DND-41 (cell line): ENCODE measurements at places on chromosomes 7 and 10.

DNA sequence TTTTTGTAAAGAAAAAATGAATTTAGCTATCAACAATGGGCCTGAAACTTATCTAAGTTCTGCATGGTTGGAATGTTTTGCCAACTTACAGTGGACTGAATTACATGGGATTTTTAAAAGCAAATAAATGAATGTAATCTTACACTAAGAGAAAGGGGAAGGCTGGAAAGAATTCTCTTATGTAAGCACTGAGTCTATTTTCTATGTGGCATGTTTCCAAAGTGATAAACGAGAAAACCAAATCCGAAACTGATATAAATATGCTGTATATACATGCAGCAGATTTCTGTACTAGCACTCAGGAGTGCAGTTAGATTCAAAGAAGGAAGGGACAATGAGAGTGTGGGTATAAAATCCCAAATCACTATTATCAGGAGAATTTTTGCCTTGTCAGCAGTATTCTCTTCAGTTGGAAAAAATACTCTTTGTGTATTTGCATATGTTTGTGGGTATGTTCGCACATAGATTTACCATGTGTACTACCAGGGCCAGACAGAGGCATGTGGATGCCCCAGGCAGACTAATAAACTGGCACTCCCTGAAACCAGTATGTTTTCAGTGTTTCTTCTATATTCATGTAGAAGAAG lies 334.3 kb upstream of the SEMA3D start:
- no peak for DNase-seq

DNA sequence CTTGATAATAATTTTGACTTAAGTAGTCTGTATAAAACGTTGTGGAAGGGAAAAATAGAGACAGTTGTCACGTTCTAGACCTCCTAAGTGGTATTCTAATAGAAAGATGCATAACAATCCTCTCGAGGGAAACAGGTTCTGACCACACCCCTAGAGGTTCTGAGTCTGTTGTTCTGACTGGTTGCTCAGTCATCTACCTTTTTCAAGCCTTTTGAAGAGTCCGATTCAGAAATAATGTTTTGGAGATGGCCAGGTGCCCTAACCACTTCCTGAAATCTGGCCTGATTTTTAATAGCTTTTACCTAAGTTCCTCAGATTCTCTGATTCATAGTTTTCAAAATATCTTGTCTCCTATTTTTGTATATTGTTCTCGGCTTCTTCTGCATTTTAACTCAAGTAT lies 175.6 kb downstream of the HDAC9 start:
- no peak for DNase-seq

DNA sequence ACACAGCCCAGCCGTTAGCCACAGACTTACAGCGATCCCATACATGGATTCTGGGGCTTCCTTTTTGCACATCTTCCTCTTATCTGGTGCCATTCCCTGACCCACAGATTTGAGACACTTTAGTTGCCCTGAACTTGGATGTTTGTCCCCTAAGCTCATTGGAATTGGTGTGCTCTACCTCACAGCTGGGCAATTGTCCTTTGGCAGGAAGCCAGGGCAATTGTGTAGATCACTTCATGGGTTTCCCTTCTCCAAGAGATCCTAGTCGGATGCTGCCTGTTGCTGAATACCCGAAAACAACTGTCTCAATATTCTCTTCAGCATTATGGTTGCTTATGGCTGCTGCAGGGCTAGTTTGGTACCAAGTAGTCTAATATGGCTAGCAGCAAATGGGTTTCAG lies 470.7 kb upstream of the MKI67 start:
- DNase-seq, result no peak

GRCh38 chr10:93837822-93838221 lies 56.0 kb upstream of the SLC35G1 start:
- DNase-seq, result no peak

GRCh38 chr7:510131-510481 lies 9.5 kb downstream of the PDGFA start:
- no peak for DNase-seq

DNA sequence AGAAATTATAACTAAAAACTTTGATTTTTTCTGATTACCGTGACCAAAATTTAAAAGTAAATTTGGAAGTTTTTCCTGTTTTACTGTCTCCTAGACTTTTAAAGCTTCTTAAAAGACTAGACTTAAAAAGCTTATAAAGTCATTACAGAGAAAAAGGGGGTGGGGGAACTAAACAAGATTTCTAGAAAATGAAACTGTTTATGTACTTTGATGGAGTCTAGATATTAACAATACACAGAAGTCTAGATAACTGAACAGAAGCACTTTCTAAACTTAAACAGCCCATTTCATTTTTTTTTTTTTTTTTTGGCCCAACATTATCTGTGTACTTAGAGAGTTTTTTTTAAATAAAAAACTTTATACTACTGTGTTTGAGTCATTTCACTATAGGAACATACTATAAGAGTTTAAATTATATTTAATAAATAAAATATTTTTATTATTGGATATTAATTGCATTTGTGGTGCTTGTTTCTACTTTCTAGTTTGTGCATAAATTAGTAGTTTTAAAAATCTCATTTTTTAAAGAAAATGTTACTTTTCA lies 98.5 kb downstream of the PHTF2 start:
- DNase-seq, result no peak

DNA sequence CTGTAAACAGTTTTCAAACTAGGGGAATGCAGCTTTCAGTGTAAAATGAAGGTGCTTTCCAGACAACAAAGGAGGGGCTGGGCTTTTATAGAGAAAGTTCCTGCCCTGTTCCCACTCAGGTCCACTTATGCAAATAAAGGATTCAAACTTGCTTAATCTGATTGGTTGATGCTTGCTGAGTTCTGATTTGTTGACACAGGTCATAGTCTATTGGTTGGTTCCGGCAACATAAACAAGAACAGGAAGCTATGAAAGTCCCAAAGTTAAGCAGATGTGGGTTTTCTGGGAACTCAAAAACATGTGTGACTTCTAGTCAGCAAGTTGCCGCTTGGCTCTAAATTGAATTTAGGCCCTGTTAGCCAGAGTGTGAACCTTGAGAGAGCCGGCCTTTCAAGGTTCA lies 194.2 kb upstream of the SVIL start:
- DNase-seq, result peak; percentile 32

DNA sequence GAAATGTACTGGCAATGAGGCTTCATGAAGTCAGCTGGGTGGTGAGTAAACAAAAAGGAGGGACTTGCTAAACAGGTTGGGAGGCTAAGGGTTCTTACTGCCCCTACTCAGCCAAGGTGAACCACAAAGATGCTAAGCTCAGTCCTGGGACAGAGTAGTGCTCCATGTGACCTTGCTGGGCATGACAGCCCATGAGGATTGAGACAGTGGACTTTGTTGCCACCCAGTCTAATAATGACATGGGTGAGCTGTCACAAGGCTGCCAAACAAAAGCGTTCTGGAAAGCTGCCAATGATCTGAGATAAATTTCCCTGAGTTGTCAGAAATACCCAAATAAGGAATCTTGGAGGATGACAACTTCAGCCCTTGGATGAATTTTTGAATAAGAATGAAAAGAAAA lies 75.2 kb downstream of the CLEC2L start:
- no peak for DNase-seq

DNA sequence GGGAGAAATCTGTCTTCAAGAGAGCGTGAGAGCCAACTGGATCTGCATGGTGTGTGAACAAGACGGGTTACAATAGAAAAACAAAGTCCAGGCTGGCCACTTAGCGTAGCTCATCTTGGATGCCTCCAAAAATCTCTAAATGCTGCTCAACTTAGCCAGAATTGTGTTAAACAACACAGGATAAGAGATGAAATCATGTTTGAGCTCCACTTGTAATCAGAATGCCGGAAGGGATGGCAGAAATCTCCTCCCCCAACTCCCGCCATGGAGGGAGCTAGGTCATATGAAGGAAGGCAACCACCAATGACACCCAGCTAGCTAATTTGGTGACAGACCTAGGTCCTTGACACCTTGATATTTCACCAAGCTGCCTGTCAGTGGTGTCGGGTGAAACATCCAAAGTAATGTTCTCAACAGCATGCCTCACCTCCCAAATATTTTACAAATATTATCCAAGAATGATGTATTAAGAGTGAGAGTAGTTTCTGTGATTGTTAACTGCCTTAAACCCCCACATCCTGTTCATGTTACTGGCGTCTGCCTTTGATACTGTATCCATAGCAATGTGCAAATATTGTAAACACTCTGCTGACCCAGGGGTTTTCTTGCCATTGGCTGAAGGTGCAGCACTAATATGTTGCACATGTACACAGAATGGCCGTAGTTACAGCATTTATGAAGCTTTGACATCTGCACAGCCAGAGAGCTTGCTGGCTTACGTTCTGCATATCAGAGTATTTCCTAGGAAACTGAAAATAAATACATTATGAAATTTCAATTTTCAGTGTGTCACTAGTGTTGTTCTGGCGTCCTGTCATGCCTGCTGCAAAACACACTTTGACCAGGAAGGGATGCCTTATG lies 25.8 kb downstream of the TMEM254 start:
- DNase-seq, result no peak

- no peak for DNase-seq
These were observed 5.6 kb downstream of the MDH2 start for GRCh38 chr7:76053461-76053860.

DNA sequence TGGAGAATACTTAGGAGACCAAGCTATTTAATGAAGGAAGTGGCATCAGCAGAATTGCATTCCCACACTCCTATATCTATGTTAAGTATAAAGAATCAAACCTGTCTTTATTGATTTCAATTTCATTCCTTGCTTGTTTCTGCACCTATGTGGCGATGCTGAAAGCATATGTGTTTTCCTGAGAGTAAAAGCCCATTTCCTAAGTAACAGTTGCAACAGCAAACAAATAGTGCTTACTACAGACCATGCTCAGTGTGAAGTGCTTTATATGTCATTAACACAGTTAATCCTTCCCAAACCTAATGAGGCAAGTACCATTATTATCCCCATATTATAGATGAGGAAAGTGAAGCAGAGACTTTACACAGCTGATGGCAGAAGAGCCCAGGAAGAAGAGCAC lies 552.1 kb downstream of the PARD3 start:
- DNase-seq, result no peak

- no peak for DNase-seq
These were observed 17.9 kb upstream of the CCSER2 start for GRCh38 chr10:84310470-84310869.

GRCh38 chr7:15845461-15845860 lies 159.0 kb upstream of the MEOX2 start:
- DNase-seq, result no peak

GRCh38 chr10:93088466-93088865 lies 14.8 kb downstream of the CYP26A1 start:
- no peak for DNase-seq

DNA sequence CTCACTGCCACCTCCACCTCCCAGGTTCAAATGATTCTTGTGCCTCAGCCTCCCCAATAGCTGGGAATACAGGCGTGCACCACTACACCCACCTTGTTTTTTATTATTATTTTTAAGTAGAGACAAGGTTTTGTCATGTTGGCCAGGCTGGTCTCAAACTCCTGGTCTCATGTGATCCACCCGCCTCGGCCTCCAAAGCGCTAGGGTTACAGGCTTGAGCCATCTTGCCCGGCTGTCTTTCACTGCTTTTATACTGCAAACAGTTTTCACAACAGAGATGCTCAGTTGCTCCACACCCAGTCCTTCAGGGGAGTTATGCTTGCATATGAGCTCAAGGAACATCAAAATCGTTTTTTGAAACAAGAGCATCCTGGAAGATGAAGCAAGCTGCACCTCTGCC lies 1.3 kb upstream of the PRR15 start:
- DNase-seq, result no peak

DNA sequence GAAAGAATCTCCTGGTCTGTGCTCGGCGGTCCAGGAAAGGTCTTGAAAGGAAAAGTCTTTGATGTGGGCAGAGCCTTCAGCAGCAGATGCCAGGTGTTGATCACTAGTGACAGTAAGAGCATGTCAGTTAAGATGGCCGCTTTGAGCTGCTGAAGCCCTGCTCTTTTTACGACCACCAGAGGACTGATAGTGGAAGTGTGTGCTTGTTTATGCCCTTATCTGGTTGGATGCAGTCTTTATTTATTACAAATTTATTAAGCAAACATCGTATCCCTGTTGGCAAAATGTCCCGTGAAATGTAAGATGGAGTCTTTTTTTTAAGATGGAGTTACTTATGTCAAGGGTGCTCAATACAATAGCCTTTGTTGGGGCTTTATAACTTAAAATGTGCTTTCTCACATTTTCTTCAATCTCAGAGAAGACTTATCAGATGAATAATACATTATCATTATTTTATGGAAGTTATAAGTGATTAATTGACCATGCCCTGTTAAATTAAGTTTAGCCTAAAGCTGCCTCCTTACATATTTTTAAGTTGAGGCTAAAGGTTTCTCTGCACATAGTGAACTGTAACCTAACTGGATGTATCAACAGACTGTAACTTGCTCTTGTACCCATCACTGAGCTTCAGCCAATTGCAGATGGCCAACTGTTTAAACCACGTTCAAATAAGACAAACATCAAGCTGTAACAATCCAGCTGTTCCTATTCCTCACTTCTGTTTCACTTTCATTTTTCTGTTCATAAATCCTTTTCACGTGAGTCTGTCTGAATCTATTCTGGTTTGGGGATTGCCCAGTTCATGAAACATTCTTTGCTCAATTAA lies 97.4 kb upstream of the PIK3CG start:
- peak; percentile 81 for DNase-seq

GRCh38 chr10:79984851-79985250 lies 35.9 kb upstream of the SFTPD start:
- no peak for DNase-seq

- peak; percentile 63 for DNase-seq
These were observed 20.7 kb downstream of the ZNF107 start for GRCh38 chr7:64686493-64687184.

DNA sequence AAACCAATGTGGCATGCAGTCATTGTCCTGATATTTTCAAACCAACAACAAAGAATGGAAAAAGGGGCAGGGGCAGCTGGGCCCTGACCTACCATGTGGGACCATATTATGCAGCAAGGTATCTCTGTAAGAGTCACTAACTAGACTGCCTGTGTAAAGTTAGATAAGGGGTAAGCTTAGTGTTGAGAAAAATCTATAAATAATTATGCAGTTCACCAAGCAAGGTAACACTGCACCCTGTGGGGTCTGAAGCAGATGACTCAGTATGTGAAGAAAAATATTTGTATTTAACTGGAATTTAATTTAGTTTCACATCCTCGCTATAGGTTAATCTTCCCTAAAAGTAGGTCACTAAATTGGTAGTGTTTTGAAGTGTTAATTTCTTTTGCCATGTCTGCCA lies 99.3 kb downstream of the PPP1R3A start:
- DNase-seq, result no peak

GRCh38 chr7:13262929-13263530 lies 575.6 kb downstream of the ARL4A start:
- no peak for DNase-seq

GRCh38 chr7:111561654-111561903 lies 713 bp downstream of the IMMP2L start:
- DNase-seq, result peak; percentile 15

GRCh38 chr7:153886506-153887441 lies 165.4 kb upstream of the DPP6 start:
- no peak for DNase-seq

GRCh38 chr10:24926557-24926956 lies 25.8 kb downstream of the PRTFDC1 start:
- DNase-seq, result no peak

GRCh38 chr7:143492043-143492471 lies 14.4 kb downstream of the TAS2R41 start:
- no peak for DNase-seq
